Activated T-helper 1 cell treated with anti-CD3 and anti-CD28 coated beads, Interleukin-12 subunit alpha, Interleukin-12 subunit beta, Interleukin-2, Interleukin-4 antibody, amounts not matched to agents 30 ng/mL and 10 ng/mL and 1 ng/mL, durations not matched to agents 14 hours and 24 hours and 36 hours (primary cell): ENCODE measurements at places on chromosomes 1 and 21.

DNA sequence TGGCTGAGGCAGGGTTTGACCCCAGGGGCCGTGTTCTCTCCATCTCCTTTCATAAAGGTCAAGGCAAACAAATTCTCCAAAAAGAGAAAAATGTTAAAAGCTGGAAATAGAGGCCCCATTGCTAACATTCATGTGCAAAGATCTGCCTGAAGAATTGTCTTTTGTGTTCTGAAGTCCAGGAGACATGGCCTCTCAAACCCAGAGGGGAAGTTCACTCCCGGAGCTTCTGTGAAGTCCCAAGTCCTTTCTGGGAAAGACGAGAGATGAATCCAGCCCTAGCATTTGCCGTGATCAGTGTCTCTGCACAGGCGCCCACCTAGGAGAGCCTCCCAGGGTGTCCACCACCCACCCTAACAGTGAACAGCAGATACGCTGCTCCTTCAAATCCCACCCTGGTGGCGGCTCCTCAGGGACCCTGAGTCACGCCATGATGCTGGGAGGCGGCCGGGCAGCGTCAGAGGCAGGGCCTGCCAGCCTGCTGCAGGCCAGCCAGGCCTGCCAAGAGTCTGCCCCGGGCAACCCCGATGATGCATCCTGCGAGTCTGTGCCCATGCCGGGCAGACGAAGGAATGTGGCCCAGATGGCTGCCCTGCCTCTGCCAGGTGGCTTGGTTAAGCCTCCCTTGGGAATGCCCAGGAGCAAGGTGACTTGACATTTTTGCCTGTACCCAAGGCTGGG is 5.2 kb upstream of the C2CD2 start:
- no peak for DNase-seq

GRCh38 chr1:184494929-184495328 is 108.1 kb downstream of the C1orf21 start:
- DNase-seq: no peak

DNA sequence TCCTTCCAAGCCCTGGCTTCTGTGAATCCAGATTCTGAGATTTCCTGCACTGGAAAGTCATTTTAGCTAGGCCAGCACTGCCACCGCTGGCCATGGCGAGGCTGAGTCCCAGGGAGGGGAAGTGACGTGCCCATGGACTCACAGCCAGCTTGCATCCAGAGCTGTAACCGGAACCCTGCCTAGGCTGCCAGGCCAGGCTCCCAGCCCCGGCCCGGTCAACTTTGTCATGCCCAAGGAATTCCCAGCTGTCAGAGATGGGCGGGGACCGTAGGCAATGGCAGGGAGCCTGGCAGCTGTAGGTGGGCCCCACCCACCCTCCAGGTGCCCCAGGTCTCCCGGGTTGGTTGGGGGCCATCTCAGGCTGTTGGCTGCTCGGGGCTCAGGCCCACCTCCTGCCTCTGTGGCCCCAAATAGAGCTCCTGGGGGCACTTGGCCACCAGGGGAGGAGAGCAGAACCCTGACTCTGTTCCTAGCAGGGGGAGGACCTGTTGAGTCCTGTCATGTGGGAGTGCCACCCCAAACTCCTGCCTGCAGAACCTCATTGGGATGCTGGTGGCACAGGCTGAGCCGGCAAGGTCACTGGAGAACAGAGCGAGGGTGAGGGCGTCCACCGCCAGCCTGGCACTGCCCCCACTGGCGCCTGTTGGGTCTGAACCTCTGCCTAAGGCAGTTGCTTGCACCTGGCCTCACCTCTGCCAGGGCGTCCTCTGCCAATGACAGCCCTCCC is 57.8 kb downstream of the FOXO6 start:
- DNase-seq: no peak

DNA sequence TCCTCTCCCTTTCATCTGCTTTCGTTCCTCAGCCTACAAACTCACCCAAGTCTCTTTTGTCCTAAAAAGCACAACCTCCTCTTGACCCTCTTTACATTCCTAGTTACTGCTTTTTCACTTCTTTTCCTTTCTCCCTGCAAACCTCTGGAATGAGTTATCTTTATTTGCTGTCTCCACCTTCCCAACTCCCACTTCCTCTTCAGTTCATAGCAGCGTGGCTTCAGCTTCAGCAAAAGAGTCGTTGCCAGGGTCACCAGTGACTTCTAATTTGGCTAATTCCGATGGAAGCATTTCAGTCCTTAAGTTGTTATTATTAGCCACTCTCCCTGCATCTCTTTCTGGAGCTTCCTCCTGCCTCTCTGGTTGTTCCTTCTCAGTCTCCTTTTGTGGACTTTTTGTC is 6.2 kb upstream of the TMEM54 start:
- DNase-seq: no peak

- no peak for DNase-seq
Measured at GRCh38 chr1:40879482-40880175, 17.5 kb upstream of the CITED4 start.

- no peak for DNase-seq
Measured at GRCh38 chr1:6485168-6486101, 6.0 kb downstream of the PLEKHG5 start.

DNA sequence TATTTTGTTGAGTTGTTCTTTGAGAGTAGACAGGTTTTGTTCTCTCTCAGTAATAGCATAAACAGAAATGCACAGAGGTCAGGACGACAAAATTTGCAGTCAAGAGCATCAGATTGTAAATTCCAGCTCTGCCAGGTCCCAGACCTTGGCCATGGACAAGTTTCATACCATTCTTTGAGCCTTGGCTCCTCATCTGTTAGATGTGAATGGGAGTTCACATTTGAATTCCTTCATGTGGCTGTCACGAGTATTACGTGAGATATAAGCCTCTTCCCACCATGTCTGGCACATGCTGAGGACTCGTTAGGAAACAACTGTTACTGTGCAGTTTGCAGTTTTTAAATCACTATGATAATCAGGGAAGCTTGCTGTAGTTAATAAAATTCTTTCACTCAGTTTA is 93.2 kb upstream of the KCTD3 start:
- no peak for DNase-seq

GRCh38 chr1:187237542-187237941 is 408.8 kb downstream of the PLA2G4A start:
- DNase-seq: no peak

DNA sequence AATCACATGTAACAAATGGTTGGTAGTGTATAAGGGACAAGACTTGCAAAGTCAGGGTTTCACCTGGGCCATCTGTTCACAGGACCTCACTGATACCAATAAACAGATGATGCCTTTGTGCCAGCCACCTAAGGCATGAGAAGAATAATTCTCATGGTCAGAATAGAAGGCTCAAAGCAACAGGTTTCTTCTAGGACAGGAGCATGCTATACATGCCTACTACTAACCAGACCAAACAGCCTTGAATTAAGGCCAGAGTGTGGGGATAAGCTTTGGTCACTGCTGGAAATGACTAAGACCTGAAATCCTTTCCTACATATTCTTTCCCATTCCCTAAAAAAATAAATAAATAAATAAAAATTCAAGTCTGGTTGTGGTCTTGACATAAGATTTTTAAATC is 17.5 kb downstream of the PSMB2 start:
- DNase-seq: no peak

DNA sequence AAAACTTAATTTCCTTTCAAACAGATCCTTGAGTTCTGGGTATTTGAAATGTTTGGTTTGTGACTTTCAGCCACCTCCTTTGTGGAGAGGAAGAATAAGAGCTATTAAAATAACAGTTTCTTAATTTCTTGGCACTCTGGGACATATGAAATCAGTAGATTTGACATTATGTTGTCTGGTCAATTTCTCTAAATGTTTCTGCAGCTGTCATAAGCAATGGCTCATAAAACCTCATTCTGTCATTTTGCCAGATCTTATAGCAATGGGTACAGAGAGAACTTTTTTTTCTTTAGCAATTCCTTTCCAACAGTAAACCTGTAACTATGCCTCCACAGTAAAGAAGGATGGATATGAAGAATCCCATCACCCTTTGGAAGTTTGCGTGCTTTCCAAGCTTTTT is 52.6 kb downstream of the LAMC1 start:
- DNase-seq: no peak

DNA sequence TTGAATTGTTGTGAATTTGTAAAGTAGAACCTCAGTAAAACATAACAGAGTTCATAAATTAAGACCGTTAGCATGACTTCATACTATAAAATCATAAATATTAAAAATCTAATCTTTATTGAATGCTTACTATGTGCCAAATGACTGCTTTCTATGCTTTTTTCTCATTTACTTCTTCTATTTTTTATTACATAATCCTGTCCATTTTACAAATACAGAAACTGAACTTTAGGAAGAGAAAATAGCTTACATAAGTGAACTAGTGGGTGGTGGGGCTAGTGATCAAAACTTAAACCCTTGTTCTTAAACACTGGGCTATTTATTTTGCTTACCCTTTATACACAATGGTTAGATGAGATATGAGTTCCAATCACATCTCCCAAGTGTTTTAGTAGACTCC is 122.3 kb downstream of the ZC3H11B start:
- DNase-seq: no peak

DNA sequence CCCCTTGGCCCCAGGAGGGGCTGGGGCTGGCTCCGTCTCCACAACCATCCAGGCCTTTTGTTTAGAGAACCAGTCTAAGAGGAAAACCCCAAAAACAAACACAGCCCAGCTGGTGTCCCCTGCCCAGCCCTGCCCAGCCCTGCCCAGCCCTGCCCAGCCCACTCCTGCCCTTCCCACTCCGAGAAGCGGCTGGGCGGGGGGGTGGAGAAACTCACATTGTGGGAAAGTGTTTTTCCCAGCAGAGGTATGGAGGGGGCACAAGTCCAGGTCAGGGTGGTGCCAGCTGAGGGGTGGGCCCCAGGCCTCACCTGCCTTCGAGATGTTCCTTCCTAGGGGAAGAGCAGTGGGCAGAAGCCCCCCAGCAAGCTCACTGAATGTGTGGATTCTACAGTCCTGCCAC is 10.0 kb upstream of the FAM131C start:
- no peak for DNase-seq

GRCh38 chr1:31661856-31662255 is 17.2 kb upstream of the PEF1 start:
- no peak for DNase-seq

DNA sequence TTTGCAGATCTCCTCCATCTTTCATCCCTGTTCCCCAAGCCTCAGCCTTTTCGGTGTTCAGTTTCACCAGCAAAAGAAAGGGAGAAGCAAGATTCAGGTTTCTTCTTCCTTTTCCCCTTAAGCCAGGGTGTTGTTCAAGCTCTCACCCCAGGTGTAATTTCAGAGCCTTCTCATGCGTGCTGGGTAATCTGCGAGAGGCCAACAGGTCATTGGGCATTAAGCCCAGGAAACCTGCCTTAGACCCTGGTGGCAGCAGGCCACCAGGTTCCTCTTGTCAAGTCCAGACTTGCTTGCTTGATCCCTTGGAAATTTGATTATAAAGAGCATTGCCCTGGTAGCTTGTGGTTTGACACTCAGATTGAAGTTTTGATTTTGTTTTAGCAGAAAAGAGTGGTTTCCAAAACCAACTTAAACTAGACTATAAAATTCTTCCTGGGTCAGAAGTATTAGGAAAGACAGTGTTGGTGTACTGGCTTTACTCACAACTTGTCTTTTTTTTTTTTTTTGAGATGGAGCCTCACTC is 6.9 kb downstream of the AKR1A1 start:
- no peak for DNase-seq

- DNase-seq: no peak
Measured at GRCh38 chr1:221071777-221072176, 192.5 kb downstream of the HLX start.

DNA sequence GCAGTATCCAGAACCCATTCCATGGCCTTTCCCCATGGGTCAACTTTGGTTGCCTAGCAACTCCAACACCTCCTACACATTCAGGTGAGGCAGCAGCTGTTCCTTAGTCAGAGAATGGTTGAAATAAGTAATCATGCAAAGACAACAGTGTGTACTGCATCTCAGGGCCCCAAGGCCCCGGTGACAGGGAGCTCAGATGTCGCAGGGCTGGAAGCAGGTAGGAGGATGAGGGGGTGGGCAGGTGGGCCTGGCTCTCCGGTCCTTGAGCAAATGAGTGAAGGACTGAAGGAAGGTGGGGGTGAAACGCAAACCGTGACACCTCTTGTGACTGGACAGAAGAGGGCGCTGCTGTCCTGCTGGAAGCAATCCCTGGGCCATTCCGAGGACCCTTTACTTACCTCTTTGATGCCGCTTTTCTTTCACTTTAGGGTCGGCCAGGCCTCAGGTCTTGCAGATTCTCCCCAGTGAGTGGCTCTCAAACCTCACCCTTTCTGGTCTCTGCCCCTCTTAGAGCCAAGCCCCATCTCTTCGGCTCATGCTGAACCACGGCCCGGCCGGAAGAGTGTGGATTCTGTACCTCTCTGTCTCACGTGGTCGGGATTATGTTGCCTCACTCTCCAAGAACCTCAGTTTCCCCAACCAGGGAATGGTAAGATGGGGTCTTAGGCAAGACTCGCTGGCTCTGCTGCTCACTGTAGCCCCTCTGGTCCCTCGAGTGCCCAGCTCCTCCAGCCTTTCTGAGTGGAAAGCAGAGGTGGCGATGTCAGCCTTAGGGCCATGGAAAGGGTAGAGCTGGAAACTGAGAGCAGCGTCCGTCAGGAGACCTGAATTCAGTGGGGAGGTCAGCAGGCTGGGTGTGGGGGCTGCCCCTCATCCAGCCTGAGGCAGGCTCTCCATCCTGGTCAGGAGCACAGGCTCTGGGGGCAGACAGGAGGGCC is 5.6 kb upstream of the KCNA10 start:
- peak; percentile 28 for DNase-seq

GRCh38 chr1:20981915-20982314 is 194.8 kb downstream of the EIF4G3 start:
- DNase-seq: no peak

DNA sequence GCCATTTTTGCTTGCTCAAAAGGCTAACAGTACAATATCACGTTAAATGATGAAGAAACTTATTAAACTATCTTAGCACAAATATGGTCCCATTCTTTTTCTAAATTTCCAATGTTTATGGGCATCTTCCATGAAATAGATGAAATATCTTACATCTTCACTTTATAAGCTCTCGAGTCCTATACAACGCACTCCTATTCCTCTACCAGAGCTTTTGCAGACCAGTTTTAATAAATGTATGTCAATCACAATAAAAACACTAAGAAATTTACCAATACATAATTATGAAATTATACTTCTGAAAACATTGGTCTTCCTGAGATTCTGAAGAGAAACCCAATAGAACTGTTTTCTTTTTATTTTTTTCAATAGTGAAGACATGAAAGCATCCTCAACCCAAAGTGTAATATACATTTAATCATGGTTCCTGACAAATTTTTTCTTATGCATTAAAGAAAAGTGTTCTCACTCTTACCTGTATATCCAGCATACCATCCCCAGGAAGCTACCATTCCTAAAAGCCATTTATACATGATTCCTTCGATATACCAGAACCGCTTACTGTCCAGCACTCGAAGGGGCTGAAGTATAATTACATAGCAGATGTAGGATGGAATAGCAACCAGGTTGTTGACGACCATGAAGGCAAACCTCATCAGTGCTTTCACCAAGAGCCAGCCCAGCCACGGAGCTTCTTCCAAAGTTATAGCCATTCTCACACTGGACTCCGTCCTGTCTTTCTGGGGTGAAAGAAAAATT is 1.8 kb downstream of the LPGAT1 start:
- no peak for DNase-seq

GRCh38 chr1:29311352-29312030 is 75.2 kb downstream of the PTPRU start:
- no peak for DNase-seq
